NB4 (cell line): ENCODE measurements at places on chromosomes 1 and 21.

DNA sequence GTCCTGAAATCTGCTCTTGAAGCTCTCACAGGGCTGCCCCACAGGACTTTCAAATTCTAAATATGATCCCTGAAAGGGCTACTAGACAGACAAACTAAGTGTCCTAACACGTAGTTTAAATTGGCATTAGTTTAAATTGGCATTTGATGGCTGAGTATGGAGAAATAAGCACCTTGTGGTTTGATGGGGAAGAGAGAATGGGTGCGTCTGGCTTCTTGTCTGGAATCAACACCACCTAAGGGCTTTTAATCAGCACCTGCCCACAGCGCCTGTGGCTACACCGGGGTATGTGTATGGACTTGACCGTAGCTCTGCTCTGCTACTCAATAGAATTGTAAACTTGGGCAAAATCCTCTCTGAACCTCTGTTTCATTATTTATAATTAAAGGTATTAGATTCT is 5.7 kb upstream of the LAMB3 start:
- no peak for DNase-seq

DNA sequence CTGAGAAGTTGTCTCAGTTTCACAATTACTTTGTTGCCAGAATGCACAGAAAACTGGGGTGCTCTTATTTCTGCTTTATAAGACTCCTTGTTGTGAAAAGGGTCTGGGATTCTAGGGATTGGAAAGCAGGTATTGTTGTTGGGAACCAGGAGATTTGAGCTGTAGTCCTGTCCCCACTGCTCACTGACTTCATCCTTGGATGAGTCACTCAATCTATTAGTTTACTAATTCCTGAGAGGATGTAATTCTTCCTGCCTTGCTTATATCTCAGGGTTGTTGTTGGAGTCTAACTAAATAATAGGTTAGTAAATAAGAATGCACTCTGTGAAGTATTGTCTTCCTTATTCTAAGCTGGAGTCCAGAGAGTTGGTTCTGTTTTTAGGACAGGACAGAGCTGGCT is 172.5 kb upstream of the GALNT2 start:
- no peak for DNase-seq

DNA sequence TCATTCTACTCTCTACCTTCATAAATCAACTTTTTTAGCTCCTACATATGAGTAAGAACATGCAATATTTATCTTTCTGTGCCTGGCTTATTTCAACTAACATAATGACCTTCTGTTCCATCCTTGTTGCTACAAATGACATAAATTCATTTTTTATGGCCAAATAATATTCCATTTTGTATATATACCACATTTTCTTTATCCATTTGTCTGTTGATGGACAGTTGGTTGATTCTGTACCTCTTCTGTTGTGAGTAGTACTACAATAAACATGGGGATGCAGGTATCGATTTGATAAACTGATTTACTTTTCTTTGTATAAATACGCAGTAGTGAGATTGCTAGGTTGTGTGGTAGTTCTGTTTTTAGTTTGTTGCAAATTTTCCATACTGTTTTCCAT is 279.5 kb upstream of the NFIA start:
- DNase-seq = no peak

GRCh38 chr1:112618721-112619517 is at the start of gene ST7L:
TSS of gene ST7L (minus strand) at chr1:112619141. CDS start at chr1:112619113, 28 bp downstream.
- DNase-seq = peak; percentile 76

DNA sequence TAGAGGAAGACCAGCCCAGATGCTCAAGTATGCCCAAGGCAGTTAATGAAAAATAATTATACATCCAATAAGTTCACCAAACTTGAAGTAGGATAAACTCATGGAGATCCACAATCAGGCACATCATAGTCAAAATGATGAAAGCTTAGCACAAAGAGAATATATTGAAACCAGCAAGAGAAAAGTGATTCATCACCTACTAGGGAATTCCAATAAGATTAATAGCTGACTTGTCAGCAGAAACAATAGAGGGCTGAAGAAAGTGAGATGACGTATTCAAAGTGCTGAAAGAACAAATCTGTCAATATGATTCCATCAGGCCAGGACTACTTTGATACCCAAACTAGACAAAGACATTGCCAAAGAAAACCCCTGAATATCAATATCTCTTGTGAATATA is 251.7 kb upstream of the BEND5 start:
- no peak for DNase-seq

DNA sequence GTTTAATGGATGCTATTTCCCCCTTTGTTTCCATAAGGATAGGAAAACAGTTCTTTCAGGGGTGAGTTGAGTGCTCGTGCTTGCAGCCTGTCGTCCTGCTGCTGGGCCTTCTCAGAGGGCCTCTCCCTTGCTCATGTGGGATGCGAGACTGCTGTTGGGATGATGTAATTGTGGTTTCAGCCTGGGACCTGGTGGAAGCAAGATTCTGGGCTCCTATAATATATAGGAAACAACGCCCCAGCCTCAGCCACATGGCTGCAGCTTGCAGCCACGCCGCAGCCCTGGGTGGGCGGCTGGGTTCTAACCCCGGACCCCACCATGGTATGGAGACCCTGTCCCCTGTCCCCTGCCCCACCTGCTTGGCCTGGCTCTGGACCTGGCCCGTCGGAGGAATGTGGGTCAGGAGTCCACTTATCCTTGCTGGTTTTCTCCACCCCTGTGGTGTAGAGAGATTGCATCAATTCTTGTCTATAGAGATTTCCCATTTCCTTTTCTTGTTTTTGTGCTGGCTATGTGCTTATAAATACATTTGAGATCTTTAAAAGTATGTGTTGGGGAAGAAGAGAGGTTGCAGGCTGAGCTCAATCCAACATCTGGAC is 357.8 kb downstream of the SIPA1L2 start:
- peak; percentile 92 for DNase-seq

DNA sequence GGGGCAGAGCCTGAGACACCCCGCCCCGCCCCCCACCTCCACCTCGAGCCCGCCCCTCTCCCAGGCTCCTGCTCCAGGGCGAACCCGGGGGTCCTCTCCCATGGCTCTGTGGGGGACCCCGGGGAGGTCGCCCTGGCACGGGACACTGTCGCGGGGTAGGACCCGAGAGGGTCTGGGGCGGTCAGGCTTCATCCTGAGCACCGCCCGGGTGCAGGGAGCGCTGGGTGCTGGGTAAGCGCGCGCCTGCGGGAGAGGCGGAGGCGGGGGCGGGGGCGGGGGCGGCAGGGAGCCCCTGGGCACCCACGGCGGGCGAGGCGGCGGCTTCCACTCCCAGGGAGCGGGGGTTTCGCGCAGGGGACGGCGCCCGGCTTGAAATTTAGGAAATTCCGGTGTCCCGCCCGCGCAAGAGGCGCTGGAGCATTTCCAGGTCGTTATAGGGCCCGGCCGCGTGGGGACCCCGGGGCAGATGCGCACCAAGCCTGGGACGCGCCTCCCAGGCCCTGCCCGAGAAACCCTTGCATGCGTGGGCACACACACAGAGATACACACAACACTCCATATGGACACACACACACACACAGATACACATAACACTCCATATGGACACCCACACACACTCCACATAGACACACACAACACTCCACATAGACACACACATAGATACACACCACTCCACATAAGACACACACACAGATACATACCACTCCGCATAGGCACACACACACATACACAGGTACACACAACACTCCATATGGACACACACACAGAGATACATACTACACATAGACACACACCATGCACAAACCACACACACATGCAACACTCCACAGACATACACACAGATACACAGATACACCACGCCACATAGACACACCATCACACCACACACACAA is 48.7 kb upstream of the SLC19A1 start:
- DNase-seq = peak; percentile 43

GRCh38 chr1:113615425-113615824 is 143.9 kb downstream of the PHTF1 start:
- DNase-seq = no peak

GRCh38 chr1:228417483-228418203 is 982 bp upstream of the TRIM17 start:
- no peak for DNase-seq

- no peak for DNase-seq
Measured at GRCh38 chr1:41344708-41345159, 16.5 kb upstream of the FOXO6 start.

DNA sequence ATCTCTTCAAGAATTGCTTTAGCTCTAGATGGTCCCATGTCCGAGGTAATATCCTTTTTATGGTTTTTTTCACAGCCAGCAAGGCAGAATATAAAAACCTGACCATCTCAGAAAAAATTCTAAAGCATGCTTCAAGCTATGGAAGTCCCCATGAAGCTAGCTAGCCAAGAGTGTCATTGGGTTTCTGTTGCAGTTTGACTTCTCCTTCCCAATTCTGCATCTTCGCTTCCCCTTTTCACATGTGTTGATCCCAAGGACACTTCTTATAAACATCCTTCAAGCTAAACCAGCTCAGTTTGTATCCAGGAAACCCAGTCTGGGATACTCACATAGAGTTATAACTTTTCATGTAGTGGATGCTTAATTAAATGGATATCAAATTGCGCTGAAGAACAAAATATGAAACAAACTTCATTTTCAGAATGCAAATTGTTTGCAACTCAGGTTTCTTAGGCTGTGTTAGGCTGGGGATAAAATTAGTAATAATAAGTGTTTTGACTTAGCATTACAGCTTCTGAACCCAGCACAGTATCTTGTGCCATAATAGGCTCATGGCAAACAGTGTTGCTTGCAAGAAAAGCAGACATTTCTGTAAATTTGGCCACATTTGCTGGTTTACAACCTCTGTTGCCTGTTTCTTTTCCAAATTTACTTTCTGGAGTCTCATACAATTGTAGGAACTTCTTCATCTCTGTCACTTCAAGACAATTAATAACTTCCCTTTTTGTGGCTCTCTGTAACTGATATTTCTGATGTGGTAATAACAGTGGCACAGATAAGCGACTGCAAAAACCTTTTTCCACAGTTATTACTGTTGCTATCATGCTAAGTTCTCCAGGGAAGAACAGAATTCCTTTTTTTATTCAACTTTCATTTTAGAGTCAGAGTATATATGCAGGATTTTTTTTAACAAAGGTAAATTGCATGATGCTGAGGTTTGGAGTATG is 53.2 kb downstream of the NCAM2 start:
- DNase-seq = peak; percentile 27

DNA sequence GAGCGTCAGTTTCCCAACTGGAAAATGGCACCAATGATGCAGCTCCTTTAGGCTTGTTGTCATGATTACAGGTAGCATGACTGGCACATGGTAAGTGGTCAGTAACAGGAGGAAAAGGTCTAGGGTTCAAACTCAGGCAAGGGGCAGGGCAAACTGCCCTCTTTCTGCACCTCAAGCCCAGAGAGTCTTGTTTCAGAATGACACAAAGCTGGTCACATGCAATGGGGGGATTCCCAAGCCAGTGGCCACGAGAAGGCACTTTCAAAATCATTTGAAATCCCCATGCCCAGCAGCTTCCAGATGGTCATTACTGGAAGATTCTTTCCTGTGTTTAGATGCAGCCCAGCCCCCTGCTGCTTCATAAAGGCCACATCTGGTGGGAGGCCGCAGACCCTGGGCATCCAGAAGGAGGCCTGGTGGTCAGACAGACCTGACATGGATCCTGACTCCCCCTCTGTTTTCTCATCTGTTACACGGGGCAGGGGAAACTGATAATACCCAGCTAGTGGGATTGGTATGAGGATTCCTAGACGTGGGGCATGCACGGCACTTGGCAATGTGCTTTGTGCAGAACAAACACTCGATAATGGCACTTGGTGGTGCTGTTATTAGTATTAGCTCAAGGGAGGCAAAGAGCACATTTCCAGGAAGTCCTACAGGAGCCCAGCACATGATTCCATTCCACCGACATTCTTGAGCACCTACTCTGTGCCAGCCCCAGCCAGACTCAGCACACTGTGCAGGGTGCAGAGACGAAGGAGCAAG is 6.9 kb upstream of the PLA2G2D start:
- no peak for DNase-seq

DNA sequence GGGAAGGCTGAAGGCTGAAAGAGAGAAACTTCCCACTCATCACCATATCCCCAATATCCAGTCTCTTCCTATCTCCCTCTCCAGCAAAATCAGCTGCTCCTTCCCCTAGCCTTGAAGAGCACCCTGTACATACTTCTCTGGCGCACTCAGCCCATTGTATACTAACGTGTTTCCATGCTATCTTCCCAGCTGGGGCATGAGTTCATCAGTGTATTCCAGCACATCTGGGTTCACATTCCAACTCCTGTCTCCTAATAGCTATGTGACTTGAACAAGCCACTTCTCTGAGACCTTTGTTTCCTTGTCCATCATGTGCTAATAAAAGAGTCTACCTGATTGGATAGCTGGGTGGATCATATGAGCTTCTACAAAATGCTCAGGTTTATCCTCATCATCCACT is 51.1 kb upstream of the OLIG2 start:
- DNase-seq = no peak

DNA sequence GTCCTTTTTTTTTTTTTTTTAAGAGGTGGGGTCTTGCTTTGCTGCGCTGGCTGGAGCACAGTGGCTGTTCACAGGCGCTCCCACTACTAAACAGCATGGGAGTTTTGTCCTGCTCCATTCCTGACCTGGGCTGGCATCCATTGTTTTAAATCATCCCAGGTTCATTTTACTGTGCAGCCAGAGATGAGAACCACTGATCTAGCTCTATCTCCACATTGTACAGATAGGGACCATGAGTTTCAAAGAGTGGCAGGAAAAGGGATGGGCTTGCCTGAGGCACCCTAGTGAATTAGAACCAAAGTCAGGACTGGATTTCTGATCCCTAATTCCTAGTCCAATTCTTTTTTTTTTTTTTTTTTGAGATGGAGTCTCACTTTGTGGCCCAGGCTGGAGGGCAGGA is 7.2 kb upstream of the TMEM222 start:
- DNase-seq = no peak

DNA sequence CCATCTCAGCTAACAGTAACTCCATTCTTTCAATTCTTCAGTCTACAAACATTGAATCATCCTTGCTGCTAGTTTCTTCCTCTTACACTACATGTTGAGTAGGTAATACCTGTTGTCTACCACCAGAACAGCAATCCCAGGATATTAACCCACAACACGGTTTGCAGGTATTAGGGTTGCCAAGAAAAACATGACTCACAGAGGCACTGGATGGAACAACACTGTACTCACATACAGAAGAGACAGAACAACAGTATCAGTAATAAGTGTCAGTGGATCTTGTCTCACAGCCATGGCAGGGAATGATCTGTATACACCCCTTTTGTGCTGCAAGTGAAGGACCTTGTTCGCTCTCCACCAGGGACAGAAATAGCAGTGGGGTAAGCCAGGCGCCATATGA is 212.1 kb downstream of the GPR52 start:
- no peak for DNase-seq

GRCh38 chr1:39142401-39143060 is 62.0 kb upstream of the MACF1 start:
- DNase-seq = no peak

GRCh38 chr1:186899977-186900376 is 71.2 kb downstream of the PLA2G4A start:
- DNase-seq = no peak

- no peak for DNase-seq
Measured at GRCh38 chr1:226730071-226730470, 9.0 kb downstream of the ITPKB start.

DNA sequence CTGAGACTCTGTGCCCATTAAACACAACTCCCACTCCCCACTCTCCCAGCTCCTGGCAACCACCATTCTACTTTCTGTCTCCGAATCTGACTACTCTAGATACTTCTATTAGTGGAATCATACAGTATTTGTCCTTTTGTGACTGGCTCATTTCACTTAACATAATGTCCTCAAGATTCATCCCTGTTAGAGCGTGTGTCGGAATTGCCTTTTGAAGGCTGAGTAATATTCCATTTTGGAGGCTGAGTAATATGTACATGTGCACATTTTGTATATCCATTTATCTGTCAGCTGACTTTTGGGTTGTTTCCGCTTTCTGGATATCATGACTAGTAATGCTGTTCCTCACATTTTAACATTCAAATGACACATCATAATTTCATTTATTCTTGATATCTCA is 30.3 kb downstream of the GALNT2 start:
- no peak for DNase-seq
